ENCODE measurements at places on chromosomes 3 and 15.

GRCh38 chr3:138140940-138141339 is 8.8 kb upstream of the A4GNT start:
- no peak for DNase-seq

- no peak for DNase-seq
Observed at GRCh38 chr3:136734382-136735070, 17.7 kb downstream of the STAG1 start.

DNA sequence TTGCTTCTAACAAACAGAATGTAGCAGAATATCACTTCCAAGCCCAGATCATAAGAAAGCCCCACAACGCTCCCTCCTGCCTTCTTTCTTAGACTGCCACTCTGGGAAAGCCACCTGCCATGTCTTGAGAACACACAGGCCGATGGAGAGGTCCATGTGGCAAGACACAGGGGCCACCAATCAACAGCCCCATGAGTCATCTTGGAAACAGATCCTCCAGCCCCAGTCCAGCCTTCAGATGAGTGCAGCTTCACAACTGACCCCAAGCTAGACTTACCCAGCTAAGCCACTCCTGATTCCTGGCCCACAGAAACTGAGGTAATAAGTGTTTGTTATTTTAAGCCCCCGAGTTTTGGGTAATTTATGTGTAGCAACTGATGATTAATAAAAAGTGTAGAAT is 39.7 kb downstream of the PTH1R start:
- DNase-seq = no peak

DNA sequence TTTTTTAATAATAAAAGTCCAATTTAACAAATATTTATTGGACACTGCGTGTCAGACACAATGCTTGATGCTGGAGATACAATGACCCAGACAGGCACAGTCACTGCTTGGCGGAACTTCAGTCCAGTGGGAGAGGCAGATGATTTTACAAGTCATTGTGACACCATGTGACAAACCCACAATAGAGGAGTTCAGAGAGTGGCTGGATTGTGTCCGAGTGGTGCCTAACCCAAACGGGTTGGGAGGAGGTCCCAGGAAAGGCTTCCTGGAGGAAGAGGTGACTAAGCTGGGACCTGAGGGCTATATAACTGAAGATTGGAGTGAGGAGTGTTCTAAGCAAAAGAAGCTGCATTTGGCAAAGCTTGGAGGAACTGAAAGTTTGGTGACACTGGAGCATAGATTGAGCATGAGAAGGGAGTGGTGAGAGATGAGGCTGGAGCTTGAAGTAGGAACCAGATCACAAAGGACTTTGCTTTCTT is 41.4 kb downstream of the CRTC3 start:
- no peak for DNase-seq

GRCh38 chr3:14166877-14167603 is 11.4 kb downstream of the XPC start:
- DNase-seq = no peak

Measured in activated CD4-positive, alpha-beta T cell treated with anti-CD3 and anti-CD28 coated beads, Interleukin-2, amount 50 U/mL, for 16 hours (primary cell).